ENCODE measurements at places on chromosomes 5 and 9.

- DNase-seq: no peak
These were observed 111.6 kb downstream of the GALNT10 start for GRCh38 chr5:154302161-154302560.

DNA sequence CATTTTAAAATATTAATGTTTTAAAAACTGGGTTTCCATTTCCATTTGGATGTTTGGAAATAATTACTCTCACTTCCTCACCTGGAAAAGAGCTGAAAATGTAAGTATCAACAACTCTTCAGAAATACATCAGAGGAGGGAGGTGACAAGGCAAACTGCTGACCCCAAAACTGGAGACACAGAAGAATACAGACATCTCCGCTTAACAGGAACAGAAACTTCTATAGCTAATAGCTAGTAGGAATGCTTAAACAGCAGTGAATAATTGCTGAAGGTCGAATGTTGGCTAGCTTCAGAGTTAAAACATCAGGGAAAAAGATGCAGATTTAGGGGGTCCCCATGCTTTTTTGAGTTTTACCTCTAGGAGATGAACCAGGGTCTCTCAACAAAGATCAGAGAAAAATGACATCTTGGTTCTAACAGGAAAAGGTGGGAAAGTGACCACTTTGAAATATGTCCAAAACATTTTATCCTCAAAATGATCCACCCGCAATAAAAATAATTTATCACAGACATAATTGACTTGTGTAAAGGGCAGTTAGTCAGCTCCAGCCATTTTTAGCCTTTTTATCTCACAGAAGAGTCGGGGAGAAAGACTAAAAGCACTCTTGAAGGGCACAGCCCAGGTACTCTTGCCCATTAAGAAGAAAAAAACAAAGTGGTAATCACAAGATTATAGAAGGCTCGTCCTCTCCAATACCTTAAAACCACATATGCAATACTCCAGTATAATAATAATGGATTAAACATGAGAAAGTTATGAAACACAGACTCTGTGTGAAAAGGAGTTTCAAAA is 1474.9 kb downstream of the EFNA5 start:
- no peak for DNase-seq

- no peak for DNase-seq
These were observed 34.2 kb downstream of the MTAP start for GRCh38 chr9:21836437-21837161.

DNA sequence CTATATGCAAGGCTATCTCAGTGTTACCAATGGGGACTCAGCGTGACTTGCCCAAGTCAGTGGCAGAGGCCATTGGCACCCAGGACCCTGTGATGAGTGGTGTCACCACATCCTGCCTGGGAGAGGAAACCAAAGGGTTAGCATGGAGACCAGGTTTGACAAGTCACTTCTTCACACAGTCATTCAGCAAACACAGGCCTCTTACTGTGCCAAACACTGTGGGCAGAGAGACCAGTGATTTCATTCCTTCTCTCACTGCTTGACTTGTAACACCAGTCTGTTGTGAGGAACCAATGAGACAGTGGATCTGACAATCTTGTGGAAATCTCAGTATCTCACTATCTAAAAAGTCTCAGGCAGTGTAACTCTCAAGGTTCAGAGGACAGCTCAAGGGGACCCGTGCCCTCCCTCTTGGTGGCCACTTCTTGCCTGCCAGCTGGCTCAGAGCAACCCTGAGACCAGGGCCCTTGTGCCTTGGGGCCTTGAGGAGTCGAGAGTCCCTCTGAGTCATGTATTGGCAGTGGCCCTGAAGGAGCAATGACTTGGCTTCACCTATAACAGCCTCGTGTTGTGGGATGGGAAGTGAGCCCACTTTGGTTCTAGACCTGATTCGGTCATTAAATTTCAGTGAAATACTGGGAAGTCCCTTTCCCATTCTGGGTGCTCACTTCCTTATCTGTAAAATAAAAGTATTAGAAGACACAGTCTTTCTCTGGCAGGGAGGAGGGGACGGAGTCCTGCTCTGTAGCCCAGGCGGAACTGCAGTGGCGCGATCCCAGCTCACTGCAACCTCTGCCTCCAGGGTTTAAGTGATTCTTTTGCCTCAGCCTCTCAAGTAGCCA is 1.6 kb downstream of the FABP6 start:
- DNase-seq: no peak

DNA sequence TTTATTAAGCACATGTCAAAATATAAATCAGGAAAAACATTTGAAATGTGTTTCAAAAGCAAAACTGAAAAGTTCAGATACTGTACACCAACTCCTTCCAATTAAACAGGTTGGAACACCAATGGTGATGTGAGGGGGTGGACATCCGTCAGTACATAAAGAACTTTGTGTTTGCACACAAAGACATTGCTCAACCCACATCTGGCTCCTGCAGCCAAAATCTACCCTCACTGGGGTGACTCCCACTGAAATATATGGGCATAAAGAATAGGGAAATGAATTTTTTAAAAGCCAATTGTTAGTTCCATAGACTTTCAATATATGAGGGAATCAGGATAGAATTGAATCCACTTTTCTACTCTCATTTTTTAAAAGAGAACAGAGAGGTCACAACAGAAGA is 63.9 kb downstream of the MEGF9 start:
- no peak for DNase-seq

DNA sequence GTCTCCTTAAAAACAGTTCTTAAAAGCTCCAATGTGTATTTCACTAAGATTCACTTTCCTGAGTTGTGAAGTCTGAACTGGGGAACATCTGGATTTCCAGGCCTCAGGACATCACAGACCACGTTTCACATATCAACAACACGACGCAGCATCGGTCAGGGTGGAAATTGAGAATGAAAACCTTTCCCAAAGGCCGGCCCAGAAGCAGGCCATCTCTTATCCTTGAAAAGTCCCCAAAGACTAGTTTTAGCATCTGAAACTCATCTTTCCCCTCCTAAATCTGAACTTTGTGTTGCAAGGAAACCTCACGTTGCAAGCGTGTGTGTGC is 96.4 kb upstream of the COL5A1 start:
- DNase-seq: no peak

- no peak for DNase-seq
These were observed 21.1 kb downstream of the SPARC start for GRCh38 chr5:151665613-151666012.

- DNase-seq: no peak
These were observed 7.8 kb downstream of the SLC9A3 start for GRCh38 chr5:516338-516925.

GRCh38 chr5:32099486-32100035 is 74.6 kb downstream of the GOLPH3 start:
- no peak for DNase-seq

- DNase-seq: no peak
These were observed 106.0 kb downstream of the HACD4 start for GRCh38 chr9:20925256-20926045.

Data from mesothelial cell of epicardium (in vitro differentiated cells).